Osteoblast (primary cell): ENCODE measurements at places on chromosomes 16 and 17. TPM values are rescaled to one million over a fixed set of nuclear protein-coding genes. Genes with fewer than 3 reads are reported as not detected.

The ARHGDIG gene
- not detected in 2 replicates for total RNA-seq

The KRT33B gene
- total RNA-seq = 0.29 and 1.1 TPM in 2 replicates

The KRT33A gene
- not detected in 2 replicates for total RNA-seq

The SRCIN1 gene
- not detected in 2 replicates for total RNA-seq

The NT5M gene
- total RNA-seq = 0.36 and 1.2 TPM in 2 replicates

The NPTX1 gene
- under 0.01 and 0.29 TPM in 2 replicates for total RNA-seq
